ENCODE measurements at places on chromosomes 11 and 22.

DNA sequence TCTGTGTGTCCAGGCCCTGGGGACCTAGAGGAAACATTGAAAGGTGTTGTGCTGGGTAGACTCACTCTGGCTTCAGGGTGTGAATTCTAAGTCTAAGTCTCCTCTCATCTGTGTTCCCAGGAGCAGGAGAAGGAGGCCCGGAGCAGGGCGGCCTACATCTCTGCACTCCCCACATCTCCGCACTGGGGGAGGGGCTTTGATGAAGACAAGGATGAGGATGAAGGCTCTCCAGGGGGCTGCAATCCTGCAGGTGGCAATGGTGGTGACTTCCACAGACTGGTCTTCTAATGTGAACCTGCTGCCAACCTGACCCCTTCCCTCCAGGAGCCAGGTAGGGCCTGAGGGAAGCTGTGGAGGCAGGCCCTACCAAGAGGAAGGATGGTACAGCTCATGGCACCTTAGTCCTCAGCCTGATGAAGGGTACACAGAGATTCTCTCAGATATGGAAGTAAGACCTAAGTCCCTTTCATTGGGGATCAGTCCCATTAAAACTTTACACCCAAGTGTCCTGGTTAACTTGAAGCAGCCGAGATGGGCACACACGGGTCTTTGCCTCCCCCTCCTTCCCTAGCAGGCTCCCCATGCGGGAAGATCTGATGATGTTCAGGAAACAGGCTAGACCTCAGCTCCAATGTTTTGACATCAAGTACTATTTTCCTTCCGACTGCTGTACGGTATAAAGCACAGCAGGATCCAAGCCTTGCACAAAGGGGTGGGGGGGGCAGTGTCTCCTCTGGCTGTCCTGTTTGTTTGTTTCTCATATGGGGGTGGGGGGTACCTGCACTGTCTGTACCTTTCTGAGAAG, 25.0 kb downstream of the USP35 start:
- no peak for DNase-seq

DNA sequence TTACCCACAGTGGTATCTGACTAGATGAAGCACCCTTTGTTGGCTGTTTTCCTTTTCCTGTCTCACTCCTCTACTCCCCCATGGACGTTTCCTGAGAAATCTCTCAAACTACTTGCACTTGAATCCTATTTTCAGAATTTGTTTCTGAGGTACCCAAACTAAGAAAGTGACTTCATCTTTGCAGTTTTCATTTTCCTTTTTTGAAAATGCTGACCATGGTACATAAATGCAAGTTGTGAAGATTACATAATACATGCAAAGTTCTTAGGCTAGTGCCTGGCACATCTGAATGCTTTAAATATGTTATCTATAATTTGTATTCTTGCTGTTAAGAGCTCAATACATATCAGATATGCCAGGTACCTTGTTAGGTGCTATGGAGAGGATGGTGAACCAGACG, 644.7 kb upstream of the TENM4 start:
- no peak for DNase-seq

- no peak for DNase-seq
Observed at GRCh38 chr11:71488681-71489270, 35.8 kb downstream of the NADSYN1 start.

DNA sequence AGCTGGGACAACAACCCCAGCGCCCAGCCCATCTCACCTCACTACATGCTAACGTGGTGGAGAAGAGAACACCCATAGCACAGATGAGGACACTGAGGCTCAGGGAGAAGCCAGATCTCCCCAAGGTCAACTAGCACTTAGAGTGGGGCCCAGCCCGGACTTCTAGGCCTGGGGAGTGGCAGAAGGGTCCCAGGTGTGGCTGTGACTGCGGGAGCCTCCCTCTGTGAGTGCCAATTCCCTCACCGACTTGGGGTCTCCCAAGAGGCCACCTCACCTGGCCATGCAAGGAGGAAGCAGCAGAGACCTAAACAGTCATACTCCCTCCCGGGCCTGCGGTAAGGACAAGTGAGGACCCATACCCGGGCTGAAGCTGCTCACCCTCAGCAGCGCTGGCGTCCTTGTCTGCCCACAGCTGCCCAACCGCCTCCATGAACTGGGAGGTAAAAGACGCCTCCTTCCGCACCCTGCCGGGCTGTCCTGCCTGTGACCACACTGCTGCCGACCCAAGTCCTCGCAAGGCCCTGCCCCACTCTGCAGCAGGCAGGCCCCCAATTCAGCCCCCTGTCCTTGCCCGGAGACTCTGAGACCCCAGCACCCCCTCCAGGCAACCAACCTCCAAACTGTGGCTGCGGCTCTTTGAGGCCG, 93.2 kb upstream of the RTL6 start:
- DNase-seq, result no peak

DNA sequence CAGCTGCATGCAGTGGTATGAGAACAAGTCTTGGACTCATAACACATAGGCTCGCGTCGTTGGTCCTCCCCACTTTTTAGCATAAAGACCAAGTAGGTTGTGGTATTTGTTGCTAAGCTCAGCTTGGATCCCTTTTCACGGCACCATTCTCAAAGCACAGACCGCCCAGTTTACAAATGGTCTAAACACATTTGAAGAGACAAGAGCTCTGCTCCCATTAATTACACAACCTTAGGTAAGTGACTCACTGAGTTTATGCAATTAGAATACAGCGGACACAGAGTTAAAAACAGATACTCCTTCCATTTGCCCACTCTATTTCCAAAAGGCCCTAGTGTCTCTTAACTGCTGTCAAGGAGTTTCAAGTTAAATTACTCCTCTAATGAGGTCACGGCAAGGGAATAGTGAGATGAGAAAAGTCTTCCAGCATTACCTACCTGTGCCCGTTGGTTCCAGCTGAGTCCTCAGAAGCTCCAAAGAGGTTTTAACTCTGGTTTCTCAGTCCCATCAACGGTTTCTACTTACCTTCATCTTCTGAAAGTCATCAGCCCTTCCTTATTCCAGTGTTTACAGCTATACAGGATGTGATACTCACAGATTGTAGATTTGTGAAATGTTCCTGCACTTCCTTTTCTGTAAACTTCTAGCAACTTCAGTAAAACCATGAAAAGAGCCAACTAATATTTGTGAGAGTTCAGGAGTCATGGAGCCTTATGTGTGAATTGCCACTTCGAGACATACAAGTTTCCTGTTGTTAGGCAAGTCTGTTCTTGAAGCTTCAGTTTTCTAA, at the start of gene MS4A6A:
MS4A6A (minus strand) TSS at position 543 of the 790 bp plus-strand sequence. CDS start 1,356 bp downstream, outside the sequence.
- DNase-seq, result no peak
